Endodermal cell (in vitro differentiated cells): ENCODE measurements at places on chromosomes 1 and 21. TPM values are rescaled to one million over a fixed set of nuclear protein-coding genes. Genes with fewer than 3 reads are reported as not detected.
A peak's percentile ranks its signal among the peaks of the same experiment; 100 is the strongest.

Gene OR2G6
- not detected in 3 replicates for total RNA-seq

Gene PLA2G2F
- total RNA-seq: not detected in 3 replicates

Gene OR10Z1
- not detected in 3 replicates for total RNA-seq

Gene TMEM54
- 8.6 and 11.3 TPM in 2 replicates for total RNA-seq

Gene KCNT2
- 11.5 to 12.6 TPM (median 12.1 TPM) in 3 replicates for total RNA-seq

- no peaks in the 10 kb centered on the region for H3K4me1 ChIP-seq
- no peaks in the 10 kb centered on the region for H3K27me3 ChIP-seq
- no peak overlapping the region for H3K4me3 ChIP-seq
- no peak for DNase-seq
- H3K27ac ChIP-seq: no peak overlapping the region
These were observed 219.8 kb upstream of the PRMT6 start for GRCh38 chr1:106836708-106837107.

- no peaks in the 10 kb centered on the region for H3K27me3 ChIP-seq
- H3K4me3 ChIP-seq: no peak overlapping the region
- peaks cover 95% of the 10 kb centered on the region for H3K36me3 ChIP-seq
- H3K4me1 ChIP-seq: no peaks in the 10 kb centered on the region
These were observed 35.0 kb downstream of the PARP1 start for GRCh38 chr1:226372885-226373284.

- no peaks in the 10 kb centered on the region for H3K27me3 ChIP-seq
- no peak for DNase-seq
- no peaks in the 10 kb centered on the region for H3K36me3 ChIP-seq
- H3K4me3 ChIP-seq: no peak overlapping the region
- no peaks in the 10 kb centered on the region for H3K4me1 ChIP-seq
These were observed 122.7 kb downstream of the LMO4 start for GRCh38 chr1:87451229-87451920.

- H3K27ac ChIP-seq: no peak overlapping the region
- no peaks in the 10 kb centered on the region for H3K27me3 ChIP-seq
- no peak overlapping the region for H3K4me3 ChIP-seq
- no peak for DNase-seq
- H3K4me1 ChIP-seq: no peaks in the 10 kb centered on the region
These were observed 171.0 kb downstream of the ZZZ3 start for GRCh38 chr1:77511440-77511840.

- H3K27ac ChIP-seq: no peak overlapping the region
- H3K36me3 ChIP-seq: no peaks in the 10 kb centered on the region
- no peaks in the 10 kb centered on the region for H3K4me1 ChIP-seq
- no peak overlapping the region for H3K4me3 ChIP-seq
- no peak for DNase-seq
- H3K27me3 ChIP-seq: peaks cover 31% of the 10 kb centered on the region
These were observed 26.7 kb downstream of the HLX start for GRCh38 chr1:220905650-220906560.

GRCh38 chr1:109499661-109500536 lies 6.0 kb downstream of the CYB561D1 start:
- DNase-seq: peak; percentile 93
- peaks cover 2% of the 10 kb centered on the region for H3K4me1 ChIP-seq
- H3K36me3 ChIP-seq: no peaks in the 10 kb centered on the region

DNA sequence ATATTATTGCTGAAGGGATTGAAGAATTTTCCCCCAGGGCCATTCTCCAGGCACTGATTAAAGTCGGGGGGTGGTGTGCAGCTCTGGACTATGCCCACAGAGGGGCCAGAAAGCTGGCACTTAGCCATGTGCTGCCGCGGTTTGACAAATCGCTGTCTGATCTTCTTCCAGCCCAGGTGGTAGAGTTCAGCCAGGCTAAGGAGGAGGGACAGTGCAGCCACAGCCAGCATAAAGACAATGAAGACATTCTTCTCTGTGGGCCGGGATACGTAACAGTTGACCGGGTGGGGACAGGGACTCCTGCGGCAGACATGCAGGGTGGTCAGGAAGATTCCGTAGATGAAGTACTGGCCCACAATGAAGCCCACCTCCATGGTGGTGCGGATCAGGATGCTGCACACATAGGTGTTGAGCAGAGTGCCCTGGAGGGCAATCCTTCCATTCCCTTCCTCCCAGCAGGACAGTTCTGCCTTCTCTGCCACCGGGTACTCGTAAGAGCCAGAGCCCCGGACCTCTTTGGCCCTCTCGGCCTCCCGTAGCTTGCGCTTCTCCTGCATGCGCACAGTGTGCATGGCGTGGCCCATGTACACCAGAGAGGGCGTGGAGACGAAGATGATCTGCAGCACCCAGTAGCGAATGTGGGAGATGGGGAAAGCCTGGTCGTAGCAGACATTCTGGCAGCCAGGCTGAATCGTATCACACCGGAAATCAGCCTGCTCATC lies 1.9 kb downstream of the GJA5 start:
- H3K27ac ChIP-seq: no peak overlapping the region
- no peak overlapping the region for H3K4me3 ChIP-seq

DNA sequence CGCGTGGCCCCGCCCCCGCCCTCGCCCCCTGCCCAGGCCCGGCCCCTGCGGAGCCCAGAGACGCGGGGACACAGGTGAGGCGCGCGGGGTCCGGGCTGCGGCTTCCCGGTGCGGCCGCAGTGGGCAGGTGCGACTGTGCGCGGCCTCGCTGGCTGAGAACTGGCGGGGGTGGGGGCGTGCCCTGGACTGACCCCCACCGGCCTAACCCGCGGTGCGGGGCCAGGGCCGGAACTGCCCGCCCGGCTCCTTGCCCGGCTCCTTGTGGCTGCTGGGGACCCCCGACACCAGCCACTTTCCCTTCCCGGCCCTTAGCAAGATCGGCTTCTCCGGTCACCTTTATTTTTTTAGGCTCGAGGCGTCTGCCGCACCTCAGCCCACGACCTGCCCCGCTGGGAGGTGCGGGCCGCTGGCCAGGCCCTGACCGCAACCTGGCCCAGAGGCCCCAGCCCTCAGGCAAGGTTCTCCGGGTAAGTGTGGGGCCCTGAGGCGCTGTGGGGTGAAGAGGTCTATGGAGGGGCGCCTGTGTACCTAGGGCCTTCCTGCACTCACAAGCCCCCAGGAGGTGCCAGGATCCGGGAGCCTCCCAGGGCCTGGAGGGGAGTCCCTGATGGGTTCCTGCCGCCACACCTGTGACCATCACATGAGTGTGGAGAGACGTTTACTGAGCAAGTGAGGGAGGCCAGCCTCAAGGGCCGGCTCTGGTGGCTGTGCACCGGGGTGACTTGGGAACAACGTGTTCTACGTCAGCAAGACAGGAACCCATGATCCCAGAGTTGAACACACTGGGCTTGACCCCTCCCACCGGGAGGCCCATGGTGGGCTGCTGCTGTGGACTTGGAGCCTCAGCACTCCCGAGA lies at the start of gene SMIM1:
Gene SMIM1, plus strand, starts transcription at position 35 of the 857 bp plus-strand sequence. CDS start 2,625 bp downstream, outside the sequence.
- no peak within 1 kb of the TSS for H3K27ac ChIP-seq
- H3K4me1 ChIP-seq: peaks cover 4% of the 10 kb centered on the region
- no peaks in the 10 kb centered on the region for H3K27me3 ChIP-seq

- H3K4me3 ChIP-seq: no peak overlapping the region
- no peak for DNase-seq
- no peak overlapping the region for H3K27ac ChIP-seq
- peaks cover 35% of the 10 kb centered on the region for H3K27me3 ChIP-seq
- H3K36me3 ChIP-seq: peaks cover 22% of the 10 kb centered on the region
These were observed 20.0 kb downstream of the CACNA1E start for GRCh38 chr1:181503171-181503810.

- no peak overlapping the region for H3K27ac ChIP-seq
- no peaks in the 10 kb centered on the region for H3K36me3 ChIP-seq
- H3K4me3 ChIP-seq: no peak overlapping the region
- DNase-seq: peak; percentile 84
These were observed 12.7 kb downstream of the TMCO4 start for GRCh38 chr1:19786988-19787423.

- no peak for DNase-seq
- no peaks in the 10 kb centered on the region for H3K36me3 ChIP-seq
- H3K27me3 ChIP-seq: no peaks in the 10 kb centered on the region
- no peaks in the 10 kb centered on the region for H3K4me1 ChIP-seq
These were observed 423.2 kb upstream of the B3GALT2 start for GRCh38 chr1:193609592-193609991.

- H3K27ac ChIP-seq: no peak overlapping the region
- H3K4me1 ChIP-seq: no peaks in the 10 kb centered on the region
- no peaks in the 10 kb centered on the region for H3K27me3 ChIP-seq
- H3K4me3 ChIP-seq: no peak overlapping the region
- DNase-seq: no peak
These were observed 12.4 kb downstream of the SLC19A2 start for GRCh38 chr1:169473347-169473746.

DNA sequence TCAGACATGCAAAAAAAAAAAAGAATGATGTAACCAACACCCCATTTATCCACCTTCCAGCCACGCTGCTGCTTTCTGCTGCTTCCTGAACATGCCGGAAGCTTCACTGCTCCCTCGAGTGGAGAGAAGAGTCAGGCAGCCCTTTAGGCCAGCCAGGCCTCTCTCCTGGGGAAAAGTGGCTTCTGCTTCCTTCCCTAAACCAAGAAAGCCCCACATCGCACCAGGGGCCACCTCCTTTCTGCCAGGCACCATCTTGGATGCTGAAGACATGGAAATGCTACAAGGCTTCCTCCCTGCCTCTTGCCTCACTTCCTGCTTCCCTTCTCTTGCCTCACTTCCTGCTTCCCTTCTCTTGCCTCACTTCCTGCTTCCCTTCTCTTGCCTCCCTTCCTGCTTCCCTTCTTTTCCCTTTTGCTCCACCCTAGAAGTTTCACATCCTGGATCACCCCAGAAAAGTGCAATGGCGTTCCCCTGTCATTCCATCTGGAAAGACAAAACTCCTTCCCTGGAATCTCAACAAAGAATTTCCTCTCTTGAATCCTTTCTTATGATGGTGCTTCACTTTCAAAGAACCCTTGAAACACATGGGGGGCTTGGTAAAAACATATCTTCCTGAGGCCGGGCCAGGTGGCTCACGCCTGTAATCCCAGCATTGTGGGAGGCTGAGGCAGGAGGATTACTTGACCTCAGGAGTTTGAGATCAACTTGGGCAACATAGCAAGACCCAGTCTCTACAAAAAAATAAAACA lies 18.7 kb downstream of the TNFRSF8 start:
- H3K36me3 ChIP-seq: no peaks in the 10 kb centered on the region
- H3K27ac ChIP-seq: no peak overlapping the region
- no peak for DNase-seq

- H3K27ac ChIP-seq: no peak overlapping the region
- H3K36me3 ChIP-seq: no peaks in the 10 kb centered on the region
- H3K4me1 ChIP-seq: no peaks in the 10 kb centered on the region
These were observed 95.8 kb downstream of the S1PR1 start for GRCh38 chr1:101332633-101333032.

- no peak overlapping the region for H3K4me3 ChIP-seq
- no peaks in the 10 kb centered on the region for H3K36me3 ChIP-seq
- no peaks in the 10 kb centered on the region for H3K4me1 ChIP-seq
- no peak overlapping the region for H3K27ac ChIP-seq
These were observed 166.7 kb downstream of the ADGRL4 start for GRCh38 chr1:78839704-78840277.

DNA sequence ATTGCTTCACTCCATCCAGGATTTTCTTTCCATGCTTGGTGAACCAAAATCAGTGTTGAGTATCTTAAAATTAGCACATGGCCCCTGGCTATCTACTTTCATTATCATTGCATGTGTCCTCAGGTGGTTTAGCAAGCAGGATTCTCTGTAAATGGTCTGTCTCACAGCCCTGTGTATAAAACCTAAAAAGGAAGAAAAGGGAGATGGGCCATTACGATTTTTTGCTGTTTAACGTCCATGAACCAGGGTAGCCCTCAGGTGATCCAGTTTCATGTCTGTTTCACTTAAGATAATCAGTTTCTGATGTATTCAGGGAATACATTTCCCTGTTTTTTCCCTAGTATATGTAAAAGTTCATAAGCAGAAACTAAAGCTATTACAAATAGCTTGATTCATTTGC lies 238.2 kb downstream of the NFIA start:
- DNase-seq: no peak
- H3K27me3 ChIP-seq: no peaks in the 10 kb centered on the region
- H3K27ac ChIP-seq: no peak overlapping the region
- peaks cover 6% of the 10 kb centered on the region for H3K4me1 ChIP-seq

- no peaks in the 10 kb centered on the region for H3K27me3 ChIP-seq
- no peak overlapping the region for H3K4me3 ChIP-seq
These were observed 74.4 kb downstream of the CD58 start for GRCh38 chr1:116496380-116496779.

GRCh38 chr1:2951856-2952255 lies 69.4 kb upstream of the ACTRT2 start:
- no peak for DNase-seq
- no peak overlapping the region for H3K27ac ChIP-seq

GRCh38 chr1:15168479-15168878 lies 14.9 kb downstream of the TMEM51 start:
- DNase-seq: no peak
- no peak overlapping the region for H3K27ac ChIP-seq
- H3K27me3 ChIP-seq: no peaks in the 10 kb centered on the region
- no peaks in the 10 kb centered on the region for H3K4me1 ChIP-seq
- no peak overlapping the region for H3K4me3 ChIP-seq

DNA sequence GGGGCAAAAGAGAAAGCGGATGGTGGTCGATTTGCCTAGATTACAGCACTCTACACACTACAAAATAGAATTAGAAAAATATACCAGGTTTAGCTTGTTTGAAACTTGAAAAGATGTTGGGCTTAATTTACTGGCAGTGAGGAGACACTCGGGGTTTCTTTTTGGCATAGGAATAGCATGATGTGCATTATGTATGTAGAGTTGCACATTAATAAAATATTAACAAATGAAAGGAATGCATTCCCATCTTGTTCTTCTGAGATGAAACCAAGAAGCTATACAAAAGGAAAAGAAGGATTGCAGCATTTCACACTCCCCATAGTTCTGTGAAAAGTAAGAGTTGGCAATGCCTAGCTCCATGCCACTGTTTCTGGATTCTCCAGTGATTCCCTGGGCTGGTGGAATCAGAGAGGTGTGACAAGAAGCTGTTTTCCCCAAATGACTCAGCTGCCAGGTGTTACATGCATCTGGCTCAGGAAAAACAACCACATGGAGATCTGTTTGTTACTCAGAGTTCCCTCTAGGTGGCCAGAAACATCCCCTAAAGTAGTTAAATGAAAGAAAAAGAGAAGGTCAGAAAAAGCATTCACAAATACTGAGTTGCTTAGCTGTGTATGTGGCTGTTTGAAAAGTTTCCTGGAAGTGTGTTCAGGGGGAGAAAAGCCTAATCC lies 115.6 kb downstream of the UCK2 start:
- no peaks in the 10 kb centered on the region for H3K36me3 ChIP-seq
- no peaks in the 10 kb centered on the region for H3K27me3 ChIP-seq
- DNase-seq: peak; percentile 78
- peaks cover 11% of the 10 kb centered on the region for H3K4me1 ChIP-seq
- no peak overlapping the region for H3K27ac ChIP-seq
- no peak overlapping the region for H3K4me3 ChIP-seq
